ENCODE measurements at places on chromosomes 4 and X. TPM values are rescaled to one million over a fixed set of nuclear protein-coding genes. Genes with fewer than 3 reads are reported as not detected.

PNMA5 gene
- not detected for total RNA-seq

ADD1 gene
- 102 TPM for total RNA-seq

FAM9A gene
- not detected for total RNA-seq

ARMCX1 gene
- 31.9 TPM for total RNA-seq

GPR119 gene
- total RNA-seq: not detected

KLHL8 gene
- 7.8 TPM for total RNA-seq

HSFX2 gene
- total RNA-seq: not detected

POF1B gene
- 0.14 TPM for total RNA-seq

POU3F4 gene
- not detected for total RNA-seq

PPEF2 gene
- not detected for total RNA-seq

HADH gene
- 7.4 TPM for total RNA-seq

CCSER1 gene
- not detected for total RNA-seq

RNF175 gene
- not detected for total RNA-seq

MRFAP1L1 gene
- total RNA-seq: 65.0 TPM

DAPP1 gene
- total RNA-seq: 0.20 TPM

NCAPG gene
- total RNA-seq: 71.6 TPM

ERVMER34-1 gene
- total RNA-seq: 0.13 TPM

APEX2 gene
- total RNA-seq: 25.2 TPM

DOCK11 gene
- 5.3 TPM for total RNA-seq

CD38 gene
- total RNA-seq: 0.23 TPM

POU4F2 gene
- total RNA-seq: not detected

ASB12 gene
- not detected for total RNA-seq

TCEANC gene
- total RNA-seq: 0.29 TPM

ELMOD2 gene
- total RNA-seq: 12.7 TPM
